Naive thymus-derived CD8-positive, alpha-beta T cell (primary cell): ENCODE measurements at places on chromosomes 11 and 22.

DNA sequence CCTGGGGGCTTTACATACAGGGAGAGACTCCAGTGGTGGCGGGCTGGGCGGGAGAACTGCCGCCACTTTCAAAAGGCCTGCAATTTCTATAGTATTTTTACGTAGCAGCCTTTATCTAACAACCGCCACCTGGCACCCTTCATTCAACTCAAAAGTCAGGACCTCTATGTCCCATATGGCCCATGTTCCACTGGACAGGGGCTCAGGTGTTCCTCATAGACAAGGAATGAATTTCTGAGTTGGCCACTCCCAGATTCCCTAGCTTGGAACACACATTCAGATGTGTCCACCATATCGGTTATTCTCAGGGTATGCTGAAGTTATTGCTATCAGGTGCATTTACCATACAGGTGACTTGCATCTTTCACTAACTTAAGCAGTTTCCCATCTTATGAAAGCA is 29.9 kb downstream of the RNF169 start:
- no peak for DNase-seq

- DNase-seq, result no peak
Measured at GRCh38 chr11:95891423-95892170, 32.3 kb downstream of the MTMR2 start.

DNA sequence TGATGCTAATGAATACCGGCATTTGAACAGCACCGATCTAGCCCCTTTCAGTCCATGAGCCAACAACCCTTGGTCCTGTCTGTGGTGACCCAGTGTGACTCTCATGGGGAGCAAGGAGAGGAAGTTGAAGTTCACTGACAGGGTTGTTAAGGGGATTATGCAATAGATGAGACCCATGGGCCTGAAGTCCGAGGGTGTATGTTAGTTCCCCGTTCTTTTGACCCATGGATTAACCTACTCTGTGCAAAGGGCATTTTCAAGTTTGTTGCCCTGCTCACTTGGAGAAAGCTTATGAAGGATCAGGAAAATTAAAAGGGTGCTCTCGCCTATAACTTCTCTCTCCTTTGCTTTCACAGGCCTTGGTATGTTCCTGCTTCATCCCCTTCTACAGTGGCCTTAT is 4.9 kb downstream of the PNPLA3 start:
- DNase-seq, result no peak

GRCh38 chr11:43943931-43944751 is 1.7 kb downstream of the C11orf96 start:
- no peak for DNase-seq

DNA sequence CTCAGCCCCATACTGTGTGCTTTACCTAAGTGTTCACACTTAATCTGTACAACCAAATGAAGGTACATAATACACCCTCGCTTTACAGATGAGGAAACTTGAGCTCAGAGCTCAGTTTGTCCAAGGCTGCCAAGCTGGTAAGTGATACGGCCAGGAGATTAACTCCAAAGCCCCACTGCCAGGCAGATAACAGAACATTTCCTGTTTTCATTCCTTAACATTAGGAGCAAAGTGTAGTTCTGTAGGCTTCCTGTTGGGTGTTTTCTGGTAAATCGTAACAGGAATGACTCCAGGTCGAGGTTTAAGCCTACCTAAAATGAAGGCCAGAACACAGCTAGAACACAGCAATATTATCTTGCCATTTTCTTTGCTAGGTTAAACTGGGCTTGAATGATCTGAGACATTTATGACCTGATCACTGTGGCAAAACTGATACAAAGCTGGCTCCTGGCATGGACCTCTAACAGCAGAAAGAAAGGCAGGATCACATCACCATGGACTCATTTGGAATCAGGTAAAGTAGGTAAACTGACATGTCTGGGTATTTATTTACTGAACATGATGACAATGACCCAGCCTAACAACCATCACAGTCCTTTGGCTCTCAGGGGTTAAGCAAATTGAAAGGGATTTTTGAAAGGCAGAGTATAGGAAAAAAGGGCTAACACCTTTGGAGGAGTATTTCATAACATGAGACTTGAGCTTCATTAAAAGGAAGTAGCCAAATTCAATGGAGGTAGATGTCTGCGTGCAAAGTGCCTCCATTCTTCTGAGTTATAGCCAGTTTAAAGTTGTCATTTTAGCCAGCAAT is 3.9 kb upstream of the NUP50 start:
- DNase-seq, result no peak

GRCh38 chr22:29470159-29470855 is 9.7 kb upstream of the NEFH start:
- peak; percentile 49 for DNase-seq

GRCh38 chr11:104000798-104001197 is 35.6 kb upstream of the DDI1 start:
- DNase-seq, result no peak

DNA sequence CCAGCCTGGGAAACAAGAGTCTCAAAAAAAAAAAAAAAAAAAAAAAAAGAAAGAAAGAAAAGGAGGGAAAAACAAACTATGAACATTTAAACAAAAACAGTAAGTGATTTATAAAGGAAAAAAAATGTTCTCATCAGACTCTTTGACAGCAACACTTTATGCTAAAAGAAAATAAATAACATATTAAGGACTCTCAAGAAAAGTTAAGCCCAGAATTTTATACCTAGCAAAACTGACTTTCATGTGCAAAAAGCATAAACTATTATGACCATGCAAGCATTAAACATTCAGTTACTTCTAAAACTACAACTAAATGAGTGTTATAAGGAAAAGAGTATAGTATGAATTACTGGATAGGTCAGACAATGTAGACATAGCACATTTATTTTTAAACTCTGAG is 68.4 kb downstream of the FBLN1 start:
- no peak for DNase-seq

- DNase-seq, result peak; percentile 78
Measured at GRCh38 chr22:22753526-22754267, 109.3 kb downstream of the GGTLC2 start.

DNA sequence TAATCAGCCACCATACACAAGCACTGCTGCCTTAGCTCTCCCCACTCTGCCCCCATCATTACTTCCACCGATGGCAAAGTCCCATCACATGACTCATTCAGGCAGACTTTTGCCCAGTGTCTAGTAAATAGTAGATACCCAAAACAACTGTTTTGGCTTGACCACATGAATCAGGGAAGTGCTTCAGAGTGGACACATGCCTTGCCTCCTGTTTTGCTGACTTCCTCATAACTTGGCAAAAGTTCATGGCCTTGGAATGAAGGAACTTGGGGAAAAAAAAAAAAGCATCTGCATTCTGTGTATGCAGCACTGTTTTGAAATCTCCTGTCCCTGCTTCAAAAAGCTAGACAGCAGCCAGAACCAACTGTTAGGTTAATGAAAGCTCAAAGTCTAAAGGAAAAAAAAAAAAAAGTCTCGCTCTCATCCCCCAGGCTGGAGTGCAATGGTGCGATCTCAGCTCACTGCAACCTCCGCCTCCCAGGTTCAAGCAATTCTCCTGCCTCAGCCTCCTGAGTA is 335.3 kb downstream of the FAM181B start:
- no peak for DNase-seq

- no peak for DNase-seq
Measured at GRCh38 chr11:106794058-106794457, 224.2 kb downstream of the GUCY1A2 start.

DNA sequence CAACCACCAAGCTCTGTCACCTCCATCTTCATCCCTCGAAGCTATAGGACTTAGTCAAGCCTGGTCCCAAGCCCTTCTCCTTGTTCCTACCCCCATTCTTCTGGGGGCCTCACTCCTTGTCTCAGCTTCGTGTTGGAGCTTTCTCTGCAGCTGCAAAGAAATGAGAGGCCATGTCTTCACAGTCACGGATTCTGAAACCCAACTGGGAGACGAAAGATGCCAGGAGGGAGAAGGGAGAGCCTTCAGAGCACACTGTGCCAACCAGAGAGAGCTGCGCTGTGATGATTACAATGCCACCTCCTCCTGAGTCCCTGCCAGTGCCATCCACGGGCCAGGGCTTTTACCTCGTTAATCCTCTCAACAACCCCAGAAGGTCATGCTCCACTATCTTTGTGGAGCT is 469.3 kb downstream of the TBC1D22A start:
- DNase-seq, result no peak

DNA sequence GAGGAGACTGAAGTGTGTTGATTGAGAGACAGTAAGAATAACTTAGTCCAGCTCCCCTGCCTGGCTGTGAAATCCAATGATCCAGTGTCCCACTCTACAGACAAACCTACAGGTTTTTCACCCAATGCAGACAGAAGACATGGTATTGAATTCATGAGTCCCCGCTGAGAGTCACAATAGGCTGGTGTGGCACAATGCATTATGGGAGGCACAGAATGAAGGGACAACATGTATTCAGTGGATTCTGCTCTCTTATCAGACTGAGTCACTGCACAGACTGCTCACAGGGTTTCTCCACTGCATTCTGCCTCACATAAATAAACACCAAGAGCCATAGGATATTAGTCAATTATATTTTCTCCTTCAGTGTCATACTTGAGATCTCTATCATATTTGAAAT is 55.2 kb upstream of the TOP3B start:
- DNase-seq, result no peak

DNA sequence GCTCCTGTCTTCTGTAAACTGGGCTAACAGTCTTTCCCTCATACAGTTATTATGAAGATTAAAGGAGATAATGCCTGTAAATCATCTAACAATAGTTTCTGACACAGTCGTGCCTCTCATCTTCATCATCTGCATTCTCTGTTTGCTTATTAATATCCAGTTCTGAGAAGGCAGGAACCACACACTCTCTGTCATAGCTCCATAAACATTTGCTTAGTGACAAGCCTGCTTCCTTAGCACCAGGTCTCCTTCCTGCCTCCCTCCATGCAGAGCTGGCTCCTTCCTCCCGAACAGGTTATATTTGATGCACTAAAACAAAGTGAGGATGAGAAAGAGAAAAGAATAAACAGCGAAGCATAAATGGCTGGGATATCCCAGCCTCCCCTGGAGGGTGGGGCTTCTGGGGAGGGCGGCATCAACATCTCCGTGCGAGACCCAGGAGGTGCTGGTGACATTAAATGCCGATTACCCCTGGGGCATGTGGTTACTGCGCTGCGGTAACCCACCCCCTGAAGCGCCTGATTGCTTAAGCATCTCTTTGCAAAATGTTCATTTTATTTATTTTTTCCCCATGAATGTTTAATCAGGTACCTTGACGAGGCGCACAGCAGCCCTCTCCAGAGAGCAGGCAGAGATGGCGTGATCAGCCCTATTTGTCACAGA is 404.9 kb downstream of the NXPE2 start:
- no peak for DNase-seq

DNA sequence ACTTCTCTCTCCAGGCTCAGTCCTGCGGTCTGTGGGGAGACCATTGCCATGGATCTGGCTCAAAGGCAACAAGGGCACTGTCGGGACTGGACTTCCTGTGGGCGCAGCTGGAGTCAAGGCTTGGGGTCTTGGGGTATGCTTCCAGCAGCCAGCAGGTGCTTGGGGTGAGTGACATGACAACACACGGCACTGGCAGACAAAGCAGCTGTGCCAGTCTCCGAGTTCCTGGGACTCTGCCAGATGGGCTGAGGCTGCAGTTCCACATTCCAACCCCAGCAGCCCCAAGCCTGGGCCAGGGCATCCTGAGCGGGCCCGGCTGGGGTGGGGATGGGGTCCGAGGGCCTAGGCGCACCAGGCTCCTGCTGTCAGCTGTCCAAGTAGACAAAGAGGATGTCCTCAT is 12.3 kb downstream of the GUCD1 start:
- DNase-seq, result no peak

GRCh38 chr11:22163394-22163797 is 29.5 kb upstream of the ANO5 start:
- DNase-seq, result no peak

- DNase-seq, result no peak
Measured at GRCh38 chr11:103878646-103879045, 157.8 kb upstream of the DDI1 start.

DNA sequence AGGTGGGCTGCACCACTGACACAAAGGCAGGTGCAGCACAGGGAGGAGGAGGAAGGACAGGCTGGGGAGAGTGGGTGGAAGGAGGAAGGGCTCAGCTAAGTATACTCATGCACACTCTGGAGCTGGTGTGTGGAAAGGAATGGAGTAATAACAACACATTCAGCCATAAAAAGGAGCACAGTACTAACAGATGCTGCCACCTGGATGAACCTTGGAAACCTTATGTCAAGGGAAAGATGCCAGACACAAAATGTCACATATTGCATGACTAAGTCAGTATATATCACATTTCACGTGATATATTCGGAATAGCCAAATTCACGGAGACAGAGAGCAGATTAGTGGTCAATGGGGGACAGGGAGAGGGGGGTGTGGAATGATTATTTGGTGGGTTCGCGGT is 389.6 kb upstream of the SYN3 start:
- DNase-seq, result no peak

- no peak for DNase-seq
Measured at GRCh38 chr11:8260202-8260966, 3.3 kb downstream of the LMO1 start.

DNA sequence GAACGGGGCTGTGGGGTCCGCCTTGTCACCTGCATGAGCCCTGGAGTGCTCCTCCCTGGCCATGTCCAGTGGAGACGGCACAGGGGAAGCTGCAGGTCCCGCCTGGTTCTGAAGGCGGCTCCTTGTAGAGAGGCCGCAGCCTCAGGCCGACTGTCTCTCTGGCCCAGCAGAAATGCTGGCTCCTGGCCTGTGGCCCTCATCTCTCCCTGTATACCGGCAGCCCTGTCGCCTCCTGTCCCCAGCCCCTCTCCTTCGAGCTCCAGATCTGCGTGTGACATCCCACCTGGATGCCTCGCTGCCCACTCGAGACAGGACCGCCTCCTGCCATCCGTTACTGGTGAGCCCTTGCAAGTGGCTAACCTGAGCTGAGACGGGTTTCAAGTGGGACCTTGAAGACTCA is 73.6 kb downstream of the PHF21B start:
- DNase-seq, result no peak

GRCh38 chr22:44968736-44969135 is 41.1 kb downstream of the PHF21B start:
- DNase-seq, result no peak

DNA sequence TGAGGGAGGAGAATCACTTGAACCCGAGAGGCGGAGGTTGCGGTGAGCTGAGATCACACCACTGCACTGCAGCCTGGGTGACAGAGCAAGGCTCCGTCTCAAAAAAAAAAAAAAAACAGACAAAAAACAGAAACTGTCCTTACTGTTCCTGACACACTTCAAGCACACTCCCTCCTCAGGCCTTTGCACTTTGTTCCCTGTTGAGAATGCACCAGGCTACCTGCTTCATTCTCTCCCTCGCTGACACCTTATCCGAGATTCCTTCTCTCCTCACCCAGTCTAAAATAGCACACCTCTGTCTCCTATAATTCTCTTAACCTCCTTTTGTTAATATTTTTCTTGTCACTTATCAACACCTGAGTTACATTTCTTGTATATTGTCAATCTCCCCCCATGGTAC is 32.3 kb upstream of the TECTA start:
- no peak for DNase-seq
